CD4-positive, alpha-beta memory T cell (primary cell): ENCODE measurements at places on chromosomes 7 and 10. TPM values are rescaled to one million over a fixed set of nuclear protein-coding genes. Genes with fewer than 3 reads are reported as not detected.

GRCh38 chr7:36777855-36778254 is 53.6 kb upstream of the AOAH start:
- no peak for DNase-seq

DNA sequence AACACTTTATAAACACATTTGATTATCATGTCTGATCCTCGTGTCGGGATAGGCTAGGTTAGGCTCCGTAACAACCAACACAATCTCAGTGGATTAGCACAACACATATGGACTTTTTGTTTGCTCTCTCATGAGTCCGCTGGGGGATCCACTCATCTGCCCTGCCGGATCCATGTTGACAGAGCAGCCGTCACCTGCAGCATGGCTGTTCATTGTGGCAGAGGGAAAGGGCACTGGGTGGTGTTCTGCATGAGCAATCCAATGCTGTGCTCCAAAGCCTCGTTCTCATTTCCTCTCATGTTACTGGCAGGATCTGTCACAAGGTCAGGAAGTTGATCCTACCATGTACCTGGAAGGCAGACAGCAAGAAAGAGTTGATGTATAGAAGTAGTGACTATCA is 62.5 kb upstream of the RAPGEF5 start:
- DNase-seq = no peak

RNF148 gene
- not detected for polyA plus RNA-seq

- DNase-seq = no peak
Measured at GRCh38 chr7:69833964-69834363, 235.7 kb downstream of the AUTS2 start.

GRCh38 chr7:80440883-80441282 is 71.0 kb downstream of the GNAT3 start:
- no peak for DNase-seq

GRCh38 chr7:1674161-1675035 is 4.3 kb downstream of the ELFN1 start:
- no peak for DNase-seq

GRCh38 chr7:42373285-42373684 is 136.3 kb upstream of the GLI3 start:
- DNase-seq = no peak

- DNase-seq = no peak
Measured at GRCh38 chr7:25254604-25255003, 26.3 kb upstream of the NPVF start.

GRCh38 chr10:118595598-118596425 is at the start of gene PRLHR:
PRLHR (minus strand) TSS chr10:118595648; CDS start chr10:118595244, 404 bp downstream.
- no peak for DNase-seq

DNA sequence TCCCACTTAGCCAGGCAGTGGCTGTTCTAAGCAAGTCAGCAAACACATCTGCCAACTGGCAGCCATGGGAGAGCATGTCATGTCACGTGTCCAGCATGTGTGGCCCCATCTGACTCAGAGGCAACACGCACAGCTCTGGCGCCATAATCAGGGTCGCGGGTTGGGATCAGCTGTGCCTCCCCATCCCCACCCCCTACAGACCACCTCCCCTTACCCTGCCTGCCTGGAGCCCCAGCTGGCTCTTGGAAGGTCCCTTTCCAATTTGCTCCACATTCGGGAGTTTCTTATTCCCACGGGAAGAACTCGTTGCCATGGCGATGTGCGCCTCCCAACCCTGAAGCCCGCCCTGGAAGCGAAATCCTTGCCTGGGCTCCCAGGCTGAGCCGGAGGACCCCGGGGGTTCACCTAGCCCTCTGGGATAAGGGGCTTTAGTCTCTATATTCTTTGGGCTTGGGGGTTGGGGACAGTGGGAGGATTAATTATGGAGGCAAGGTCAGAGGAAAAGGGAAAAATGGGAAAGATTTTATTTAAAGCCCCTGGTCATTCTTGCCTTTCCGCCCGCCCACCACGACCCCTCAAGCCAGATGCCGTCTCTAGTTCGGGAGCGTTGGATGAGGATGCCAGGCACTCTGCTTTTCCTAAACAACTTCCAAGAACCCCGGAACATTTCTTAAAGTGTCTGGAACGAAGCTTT is 283.7 kb downstream of the ZEB1 start:
- no peak for DNase-seq

DNA sequence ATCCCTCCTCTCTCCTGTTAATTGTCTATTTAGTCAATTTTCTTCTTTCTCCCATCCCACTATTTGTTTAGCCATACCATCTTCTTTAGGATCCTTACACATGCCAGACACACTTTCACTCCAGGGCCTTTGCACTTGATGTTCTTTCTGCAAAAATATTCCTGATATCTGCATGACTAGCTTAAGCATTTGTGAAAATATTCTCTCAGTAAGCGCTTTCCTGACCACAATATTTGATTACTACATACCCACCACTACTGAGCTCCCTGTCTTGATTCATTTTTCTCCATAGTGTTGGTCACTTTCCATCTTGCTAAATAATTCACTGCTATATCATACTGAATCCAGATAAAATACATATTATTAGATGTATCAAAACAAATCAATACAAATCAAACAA is 75.1 kb downstream of the SEMA3D start:
- no peak for DNase-seq

ANXA8 gene
- not detected for polyA plus RNA-seq

- no peak for DNase-seq
Measured at GRCh38 chr7:122884186-122884585, 2.1 kb downstream of the CADPS2 start.

FAM204A gene
- 205 TPM for polyA plus RNA-seq
